Activated T-cell treated with anti-CD3 and anti-CD28 coated beads for 1 hour (primary cell): ENCODE measurements at places on chromosomes 16 and 17.

- no peak for DNase-seq
Observed at GRCh38 chr16:64695684-64696083, 426.2 kb downstream of the CDH11 start.

- DNase-seq = no peak
Observed at GRCh38 chr16:19488213-19488640, 33.7 kb downstream of the GDE1 start.

DNA sequence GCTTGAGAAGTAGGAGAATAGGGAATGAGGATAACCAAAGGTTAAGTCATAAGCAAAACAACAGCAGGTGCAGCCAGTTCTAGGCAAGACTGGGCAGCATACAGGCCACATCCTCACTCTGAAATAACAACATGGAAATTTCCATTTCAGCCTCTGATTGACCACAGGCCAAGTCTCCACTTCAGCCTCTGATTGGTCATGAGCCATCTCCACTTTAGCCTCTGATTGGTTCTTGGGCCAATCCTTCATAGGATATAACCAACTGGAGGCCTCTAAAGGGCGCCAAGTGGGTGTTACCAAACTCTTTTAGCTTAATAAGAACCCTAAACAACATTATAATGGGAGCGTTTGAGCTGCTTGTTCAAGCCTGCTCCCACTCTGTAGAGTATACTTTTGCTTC is 512.0 kb downstream of the NPIPA7 start:
- no peak for DNase-seq

DNA sequence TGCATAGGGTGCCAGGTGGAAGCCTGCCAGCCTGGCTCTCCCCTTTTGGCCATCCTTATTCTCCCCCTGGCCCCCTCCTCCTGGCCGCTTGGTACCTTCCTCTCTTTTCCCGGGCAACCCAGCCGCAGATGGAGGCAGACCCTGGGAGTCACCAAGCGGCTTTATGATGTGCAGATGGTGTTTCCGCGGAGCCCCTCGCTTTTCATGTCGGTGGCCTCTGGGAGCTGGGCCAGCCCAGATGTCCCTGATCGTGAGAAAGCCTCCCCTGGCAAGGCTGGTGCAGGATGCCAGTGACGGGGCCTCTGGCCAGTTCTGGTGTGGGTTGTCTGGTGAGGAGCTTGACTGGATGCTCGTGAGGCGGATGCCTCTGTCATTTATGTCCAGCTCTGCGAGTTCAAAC is 18.0 kb upstream of the BRD7 start:
- no peak for DNase-seq
